ENCODE measurements at places on chromosomes 12 and 14.

DNA sequence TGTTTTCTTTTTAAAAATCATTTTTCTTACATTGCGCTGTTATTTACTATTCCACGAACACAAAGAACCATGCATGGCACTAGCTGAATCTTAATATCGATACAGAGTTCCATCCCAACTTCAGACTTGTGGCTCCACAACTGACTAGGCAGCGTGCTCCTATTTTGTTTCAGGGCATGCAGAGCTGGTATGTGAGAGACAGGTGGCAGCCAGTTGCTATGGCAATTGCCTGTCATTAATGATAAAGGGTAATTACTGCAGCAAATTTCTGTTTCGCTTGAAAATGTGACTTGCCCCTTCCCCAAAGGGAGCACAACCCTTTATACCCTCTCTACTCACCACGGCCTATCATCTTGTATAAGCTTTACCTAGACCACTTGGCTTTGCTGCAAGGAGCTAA, 113.1 kb upstream of the G2E3 start:
- DNase-seq: no peak

GRCh38 chr12:104623883-104624282, 167.1 kb downstream of the CHST11 start:
- DNase-seq: no peak

GRCh38 chr14:54627540-54628363, 60.8 kb downstream of the SAMD4A start:
- no peak for DNase-seq

DNA sequence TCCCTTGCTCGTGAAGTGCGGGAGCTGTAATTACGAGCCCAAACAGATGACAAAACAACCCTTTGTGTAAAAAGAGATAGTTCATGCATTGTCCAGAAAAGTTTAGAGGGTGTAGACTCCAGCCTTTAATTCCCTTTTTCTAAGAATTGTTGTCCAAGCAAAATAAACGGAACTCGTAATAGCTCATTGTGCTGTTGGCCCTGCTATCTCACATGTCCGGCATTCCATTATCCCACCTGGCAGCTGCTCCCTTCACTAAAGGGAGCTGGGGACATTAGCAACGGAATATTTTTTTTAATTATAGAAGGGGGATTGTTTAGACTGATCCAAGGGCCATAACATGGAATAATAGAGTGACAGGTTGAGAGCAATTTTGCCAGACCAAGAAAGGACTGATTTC, 277.5 kb upstream of the TBX3 start:
- DNase-seq: no peak

GRCh38 chr12:45762185-45763110, 32.9 kb downstream of the ARID2 start:
- peak; percentile 45 for DNase-seq

DNA sequence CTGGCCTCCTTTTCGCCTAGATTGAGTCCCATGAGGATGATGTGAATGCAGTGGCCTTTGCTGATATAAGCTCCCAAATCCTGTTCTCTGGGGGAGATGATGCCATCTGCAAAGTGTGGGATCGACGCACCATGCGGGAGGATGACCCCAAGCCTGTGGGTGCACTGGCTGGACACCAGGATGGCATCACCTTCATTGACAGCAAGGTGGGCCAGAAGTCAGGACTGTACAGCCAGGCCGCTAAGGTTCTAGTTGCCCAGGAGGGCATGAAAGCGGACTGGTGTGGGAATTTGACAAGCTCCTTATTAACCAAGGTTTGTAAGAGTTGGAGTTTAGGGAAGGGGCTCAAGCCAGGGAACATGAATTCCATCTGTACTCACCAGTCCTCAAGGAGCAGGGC, 4.9 kb upstream of the NRL start:
- no peak for DNase-seq

DNA sequence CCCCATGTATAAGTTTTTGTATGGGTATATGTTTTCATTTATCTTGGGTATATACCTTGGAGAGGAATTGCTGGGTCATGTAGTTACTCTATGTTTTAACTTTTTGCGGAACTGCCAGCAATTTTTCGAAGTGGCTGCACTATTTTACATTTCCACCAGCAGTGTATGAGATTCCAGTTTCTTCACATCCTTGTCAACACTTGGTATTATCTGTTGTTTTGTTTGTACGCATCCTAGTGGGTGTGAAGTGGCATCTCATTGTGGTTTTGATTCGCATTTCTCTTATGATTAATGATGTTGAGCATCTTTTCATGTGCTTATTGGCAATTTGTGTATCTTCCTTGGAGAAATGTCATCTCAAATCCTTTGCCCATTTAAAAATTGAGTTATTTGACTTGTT, 6.9 kb downstream of the ANKRD13A start:
- DNase-seq: no peak

DNA sequence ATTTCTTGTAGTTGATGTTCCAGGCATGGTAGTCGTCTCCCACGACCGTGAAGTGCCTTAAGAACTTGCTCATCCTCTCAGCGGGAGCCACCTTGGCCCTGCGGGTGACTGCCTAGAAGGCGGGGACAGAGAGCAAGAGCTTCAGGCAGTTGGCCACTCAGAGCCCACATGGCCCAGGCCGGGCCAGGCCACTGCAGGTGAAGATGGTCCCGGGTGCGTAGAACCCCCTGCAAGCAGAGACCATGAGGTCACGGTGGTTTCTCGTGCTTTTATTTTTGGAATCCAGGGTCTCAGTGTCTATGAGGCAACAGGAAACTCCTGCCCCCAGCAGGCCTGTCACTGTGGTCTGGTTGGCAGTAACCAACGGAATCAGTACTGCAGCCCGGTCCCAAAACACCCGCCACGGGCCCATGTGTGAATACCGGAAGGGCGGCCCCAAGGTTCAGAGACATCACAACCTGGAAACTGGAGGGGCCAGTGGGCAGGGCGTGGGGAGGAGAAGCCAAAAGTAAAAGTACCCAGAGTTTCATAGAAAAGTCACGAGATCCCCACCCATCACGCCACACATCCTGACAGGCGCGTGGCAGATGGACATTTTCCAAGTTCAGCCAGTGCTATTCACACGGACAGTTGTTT, 27.5 kb downstream of the HVCN1 start:
- DNase-seq: no peak

GRCh38 chr12:68699486-68699885, 12.7 kb downstream of the NUP107 start:
- no peak for DNase-seq

DNA sequence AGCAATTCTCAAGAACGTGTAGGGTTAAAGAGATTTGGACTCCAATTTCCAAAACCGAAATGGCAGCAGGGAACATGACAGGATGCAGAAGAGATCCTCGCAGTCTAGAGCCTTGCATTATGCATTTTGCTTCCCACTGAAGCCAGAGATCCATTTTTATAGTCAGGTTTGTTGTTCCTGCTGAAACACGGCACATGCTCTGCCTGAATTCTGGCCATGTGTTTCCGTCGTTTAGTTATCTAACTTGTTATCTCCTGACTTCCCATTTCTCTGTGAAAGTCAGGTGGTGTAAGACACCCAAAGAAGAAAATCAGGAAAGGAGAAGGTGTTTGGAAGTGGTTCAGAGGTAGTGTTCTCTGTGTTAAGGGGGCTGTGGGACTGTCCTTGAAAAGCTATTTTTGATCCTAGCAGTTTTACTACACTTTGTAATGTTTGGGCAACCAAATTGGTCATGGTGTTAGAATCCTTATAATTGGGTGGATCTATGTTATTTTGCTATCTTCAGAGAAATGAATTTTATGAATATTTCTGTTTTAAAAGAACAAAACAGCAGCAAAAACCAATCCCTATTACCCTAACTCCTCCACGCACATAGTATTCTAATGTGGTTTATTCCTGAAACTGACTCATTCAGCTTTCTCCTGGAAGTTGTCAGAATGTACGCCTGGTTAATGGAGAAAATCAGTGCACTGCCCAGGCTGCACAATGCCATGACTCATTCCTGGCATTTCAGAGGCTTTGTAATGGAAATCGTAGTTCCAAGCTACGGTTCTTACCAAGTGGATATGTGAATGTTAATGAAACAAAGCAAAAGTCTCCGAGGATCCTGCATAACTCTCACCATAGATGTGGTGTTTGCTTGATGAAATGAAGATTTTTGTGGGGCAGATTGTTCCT, 110.1 kb downstream of the SAMD4A start:
- no peak for DNase-seq

GRCh38 chr12:40618636-40619035, 73.6 kb upstream of the CNTN1 start:
- no peak for DNase-seq

DNA sequence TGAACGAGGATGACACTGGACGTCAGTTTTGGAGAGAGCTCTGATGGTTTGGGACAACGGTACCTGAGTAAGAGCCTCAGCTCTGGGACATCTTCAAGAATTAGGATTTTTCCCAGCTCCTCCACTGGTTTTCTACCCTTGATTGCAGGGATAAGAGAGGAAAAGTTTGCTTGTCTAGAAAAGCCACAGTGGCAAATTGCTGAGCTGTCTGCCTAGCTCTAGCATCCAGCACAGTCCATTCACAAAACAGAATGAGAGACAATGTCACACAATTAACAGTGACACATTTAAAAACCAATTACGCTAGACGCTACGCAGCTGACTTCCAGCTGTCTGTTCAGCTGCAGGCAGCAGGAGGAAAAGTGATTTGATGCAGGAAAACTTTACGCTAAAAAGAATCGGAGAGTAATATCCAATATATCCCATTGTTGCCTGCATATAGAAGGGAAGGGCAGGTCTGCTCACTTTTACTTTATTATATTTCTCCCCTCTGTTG, 168.1 kb upstream of the PRICKLE1 start:
- no peak for DNase-seq

DNA sequence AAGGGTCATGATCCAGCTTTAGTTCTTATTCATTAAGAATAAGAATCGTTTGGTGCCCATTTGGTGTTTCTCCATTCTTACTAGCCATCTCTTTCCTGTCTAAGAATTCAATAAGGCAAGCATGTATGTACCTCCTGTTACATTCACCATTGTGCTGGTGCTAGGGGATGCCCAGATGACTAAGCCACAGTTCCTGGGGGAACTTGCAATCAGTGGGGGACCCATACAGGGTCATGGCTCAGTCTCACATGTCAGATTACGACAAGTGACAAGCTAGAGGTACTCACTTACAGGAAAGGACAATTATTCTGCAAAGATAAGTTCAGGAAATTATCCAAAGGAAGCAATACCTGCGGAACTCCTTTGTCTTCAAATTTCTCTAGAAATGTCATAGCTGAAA, 125.4 kb downstream of the STXBP6 start:
- no peak for DNase-seq

- no peak for DNase-seq
Observed at GRCh38 chr12:89472508-89472907, 52.1 kb downstream of the GALNT4 start.

GRCh38 chr12:115294453-115295133, 610.6 kb upstream of the TBX3 start:
- DNase-seq: no peak

DNA sequence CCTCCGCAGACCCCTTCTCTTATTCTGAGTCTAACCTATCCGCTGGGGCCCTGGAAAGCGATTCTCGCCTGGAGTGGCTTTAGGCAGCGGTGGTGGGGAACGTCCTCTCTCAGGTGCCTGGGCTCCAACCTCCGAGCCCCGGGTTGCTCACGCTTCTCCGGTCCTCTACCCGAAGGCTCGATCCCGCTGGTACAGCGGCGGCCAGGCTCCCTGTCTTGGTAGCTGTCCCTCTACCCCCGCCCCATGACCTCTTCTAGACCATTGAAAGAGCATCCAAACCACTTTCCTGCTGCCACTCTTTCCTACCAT, 505 bp upstream of the HEBP1 start:
- peak; percentile 51 for DNase-seq

GRCh38 chr12:23898121-23898520, 51.3 kb downstream of the SOX5 start:
- no peak for DNase-seq

DNA sequence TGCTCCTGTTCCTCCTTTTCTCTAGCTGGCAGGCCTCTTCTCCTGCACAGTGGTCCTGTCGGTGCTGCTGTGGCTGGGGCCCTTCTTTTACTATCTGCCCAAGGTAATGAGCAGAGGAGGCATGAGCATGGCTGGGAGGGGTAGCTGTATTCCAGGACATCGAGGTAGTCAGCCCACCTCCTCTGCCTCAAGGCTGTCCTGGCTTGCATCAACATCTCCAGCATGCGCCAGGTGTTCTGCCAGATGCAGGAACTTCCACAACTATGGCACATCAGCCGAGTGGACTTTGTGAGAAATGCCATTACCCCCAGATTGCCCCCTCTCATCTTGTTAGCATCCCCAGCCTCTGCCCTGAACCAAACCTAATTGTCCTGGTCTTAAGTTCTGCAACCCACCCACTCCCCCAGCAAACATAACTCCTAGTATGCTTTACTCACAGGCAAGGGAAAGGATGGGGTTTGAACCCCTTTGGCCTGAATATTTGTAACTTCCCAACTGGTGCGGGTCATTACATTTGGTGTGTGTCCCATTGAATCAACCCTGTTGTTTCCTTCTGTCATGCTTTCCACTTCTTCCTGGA, 9.1 kb downstream of the B4GALNT1 start:
- DNase-seq: no peak

DNA sequence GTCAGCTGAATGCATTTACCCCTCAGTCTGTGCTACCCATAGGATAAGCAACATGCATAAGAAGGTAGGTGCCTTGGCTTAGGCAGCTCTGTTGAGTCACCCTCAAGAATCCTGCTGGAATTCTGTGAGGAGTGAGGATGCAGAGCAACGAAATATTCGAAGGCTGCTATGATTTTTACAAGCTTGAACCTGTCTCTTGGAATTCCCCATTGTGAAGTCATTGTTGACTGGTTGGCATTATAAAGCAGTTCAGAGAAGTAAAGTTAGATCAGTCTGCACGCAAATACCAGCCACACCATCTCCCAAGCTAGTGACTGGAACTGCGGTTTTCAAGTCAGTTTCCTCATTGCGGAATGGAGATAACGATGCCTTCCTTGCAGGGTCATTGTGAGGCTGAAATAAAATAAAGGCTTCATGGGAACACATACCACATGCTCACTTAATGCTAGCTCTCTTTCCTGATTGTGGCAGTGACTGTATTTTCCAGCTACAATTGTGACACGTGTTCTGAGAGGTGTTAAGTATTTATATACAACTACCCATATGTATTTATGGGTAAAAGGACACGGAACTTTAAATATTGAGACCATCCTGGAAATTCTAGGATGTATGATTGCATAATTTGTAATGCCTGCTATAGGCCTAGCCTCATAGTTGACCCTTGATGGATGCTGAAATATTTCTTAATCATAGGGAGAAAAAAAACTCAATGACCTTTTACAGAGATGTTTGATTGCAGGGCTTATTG, 96.7 kb downstream of the ETV6 start:
- no peak for DNase-seq

GRCh38 chr14:44889595-44890471, 71.9 kb downstream of the KLHL28 start:
- peak; percentile 22 for DNase-seq

DNA sequence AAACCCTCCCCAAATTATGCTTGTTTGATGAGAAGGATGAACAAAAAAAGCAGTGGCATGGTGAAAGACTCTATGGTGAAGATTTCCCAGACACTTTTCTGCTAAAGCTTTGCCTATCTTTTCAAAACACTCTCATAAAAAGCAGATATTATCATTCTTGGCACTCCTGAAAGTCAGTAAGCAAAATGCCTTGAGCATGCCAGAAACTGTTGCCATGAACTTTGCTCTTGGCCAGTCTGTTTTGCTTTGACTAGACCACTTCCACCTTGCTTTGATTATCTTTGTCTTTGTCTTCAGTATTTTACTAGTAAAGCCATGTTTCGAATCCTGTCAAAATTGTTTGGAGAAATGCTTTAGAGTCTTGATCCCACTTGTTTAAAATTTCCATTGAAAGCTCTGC, 110.4 kb downstream of the CNTN1 start:
- no peak for DNase-seq
